ENCODE measurements at places on chromosomes 2 and 18. TPM values are rescaled to one million over a fixed set of nuclear protein-coding genes. Genes with fewer than 3 reads are reported as not detected.

Gene CYB5A
- total RNA-seq = 57.2 TPM

Gene PAIP2B
- 30.7 TPM for total RNA-seq

Gene DLX2
- total RNA-seq = not detected

Gene C1GALT1C1L
- 0.48 TPM for total RNA-seq

Gene RAB6D
- 0.16 TPM for total RNA-seq

Gene FAM237A
- total RNA-seq = 1.9 TPM

Gene SRD5A2
- total RNA-seq = not detected

Gene PLCD4
- total RNA-seq = 0.67 TPM

Gene CRIM1
- total RNA-seq = 125 TPM

Gene CCDC178
- 0.27 TPM for total RNA-seq

Gene LRP2
- total RNA-seq = 0.30 TPM

DNA sequence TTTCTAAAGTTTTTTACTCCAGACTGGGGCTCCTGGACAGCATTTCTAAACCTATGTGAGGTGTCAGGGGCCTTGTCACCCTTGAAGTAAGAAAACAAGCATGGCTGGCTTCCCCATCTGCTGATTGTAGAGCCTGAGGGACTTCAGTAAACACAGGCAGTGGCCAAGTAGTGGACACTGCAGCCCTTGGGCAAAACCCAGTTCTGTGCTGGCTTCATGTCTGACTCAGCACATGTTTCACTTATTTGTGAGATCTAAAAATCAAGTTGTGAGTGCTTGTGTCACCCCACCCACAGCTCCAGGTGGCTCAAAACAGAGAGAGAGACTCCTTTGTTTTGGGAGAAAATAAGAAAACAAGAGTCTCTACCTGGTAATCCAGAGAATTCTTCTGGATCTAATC lies 660.3 kb upstream of the VRK2 start:
- DNase-seq = no peak

- DNase-seq = no peak
Observed at GRCh38 chr2:88852753-88853402, 161.4 kb downstream of the RPIA start.

GRCh38 chr18:51864219-51864965 lies 475.6 kb upstream of the DCC start:
- no peak for DNase-seq

- no peak for DNase-seq
Observed at GRCh38 chr2:233758849-233759248, 1.2 kb upstream of the UGT1A1 start.

DNA sequence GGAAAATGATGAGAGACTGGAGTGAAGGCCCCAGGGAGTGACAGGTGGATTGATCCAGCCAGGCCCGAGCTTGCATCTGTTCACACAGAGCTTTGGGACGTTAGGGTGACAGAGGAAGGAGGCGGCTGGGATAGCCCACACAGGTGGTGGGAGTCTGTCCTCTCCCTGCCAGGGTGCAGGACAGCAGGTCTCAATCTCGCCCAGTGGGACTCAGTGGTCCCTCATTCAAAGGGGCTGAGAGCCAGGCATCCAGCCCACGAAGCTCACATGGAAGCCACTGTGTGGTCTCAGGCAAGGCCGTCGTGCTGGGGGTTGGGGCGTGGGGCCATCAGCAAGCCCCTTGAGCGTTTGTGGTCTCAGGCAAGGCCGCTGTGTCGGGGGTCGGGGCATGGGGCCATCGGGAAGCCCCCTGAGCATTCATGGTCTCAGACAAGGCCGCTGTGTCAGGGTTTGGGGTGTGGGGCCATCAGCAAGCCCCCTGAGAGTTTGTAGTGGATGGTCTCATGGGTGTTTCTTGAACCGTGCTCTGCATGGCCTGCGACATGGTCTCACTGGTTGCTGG lies 8.3 kb downstream of the KCNG2 start:
- DNase-seq = no peak

GRCh38 chr2:10879624-10880585 lies 31.8 kb upstream of the KCNF1 start:
- no peak for DNase-seq

GRCh38 chr2:105438104-105438929 lies 39.5 kb upstream of the FHL2 start:
- peak; percentile 87 for DNase-seq

GRCh38 chr18:48105317-48105716 lies 174.9 kb upstream of the SMAD2 start:
- no peak for DNase-seq

GRCh38 chr2:98175811-98176210 lies 88.8 kb downstream of the VWA3B start:
- no peak for DNase-seq

DNA sequence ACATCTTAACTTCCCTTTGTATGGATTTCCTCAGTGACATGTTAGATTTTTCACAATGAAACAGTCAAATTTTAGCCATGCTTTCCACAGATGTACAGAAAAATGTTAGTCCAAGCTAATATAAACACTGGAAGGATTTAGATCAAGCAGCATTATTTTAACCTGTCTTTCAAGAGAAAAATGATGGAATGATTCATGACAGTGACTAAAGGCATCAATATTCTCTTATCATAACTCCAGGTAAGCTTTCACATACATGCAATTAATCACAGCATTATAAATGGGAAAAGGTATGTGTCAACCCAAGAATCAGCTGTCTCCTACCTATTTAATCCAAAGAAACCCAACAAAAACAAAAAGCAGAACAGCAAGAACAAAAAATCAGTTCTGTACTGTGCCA lies 92.7 kb downstream of the NCKAP5 start:
- no peak for DNase-seq

GRCh38 chr18:68431111-68431921 lies 283.6 kb downstream of the TMX3 start:
- no peak for DNase-seq

- no peak for DNase-seq
Observed at GRCh38 chr18:654601-655000, 2.9 kb upstream of the TYMS start.

- DNase-seq = peak; percentile 63
Observed at GRCh38 chr2:128786741-128787478, 468.2 kb upstream of the HS6ST1 start.

GRCh38 chr2:68390586-68390985 lies 25.5 kb downstream of the PLEK start:
- no peak for DNase-seq
